ENCODE measurements at places on chromosomes 5 and 9. TPM values are rescaled to one million over a fixed set of nuclear protein-coding genes. Genes with fewer than 3 reads are reported as not detected.

The IFNK gene
- total RNA-seq = not detected

The SNCB gene
- 1.3 TPM for total RNA-seq

The DOCK2 gene
- 3.3 TPM for total RNA-seq

The C5orf52 gene
- not detected for total RNA-seq

The F2RL1 gene
- 265 TPM for total RNA-seq

The FAM174A gene
- total RNA-seq = 15.2 TPM

The LCN9 gene
- not detected for total RNA-seq

The SLC25A2 gene
- not detected for total RNA-seq

The TOPORS gene
- 11.9 TPM for total RNA-seq

The CFAP77 gene
- 0.19 TPM for total RNA-seq

The ADCY2 gene
- total RNA-seq = not detected

The PCSK5 gene
- 1.3 TPM for total RNA-seq

The DAPK1 gene
- 20.1 TPM for total RNA-seq

The CDHR2 gene
- total RNA-seq = 0.19 TPM

The SLF1 gene
- 9.0 TPM for total RNA-seq

The SPINK1 gene
- total RNA-seq = 0.43 TPM

The THBS4 gene
- total RNA-seq = 0.14 TPM

The PTGS1 gene
- total RNA-seq = 2.1 TPM

The ST6GALNAC4 gene
- total RNA-seq = 15.5 TPM

The CBY3 gene
- total RNA-seq = not detected

The FOXD4 gene
- 0.33 TPM for total RNA-seq

The GKAP1 gene
- total RNA-seq = 4.4 TPM

The OR1J2 gene
- not detected for total RNA-seq

The IL3 gene
- total RNA-seq = not detected

The FCN2 gene
- total RNA-seq = not detected

The ABO gene
- total RNA-seq = not detected

The FIBCD1 gene
- 19.2 TPM for total RNA-seq

The EPB41L4A gene
- total RNA-seq = 2.3 TPM

The RIGI gene
- total RNA-seq = 2.7 TPM

The SLC25A46 gene
- total RNA-seq = 31.2 TPM

The CSF1R gene
- 0.10 TPM for total RNA-seq

The TMEM171 gene
- total RNA-seq = 6.8 TPM

The PTGES gene
- total RNA-seq = 175 TPM

The WDR31 gene
- total RNA-seq = 1.1 TPM

The MLLT3 gene
- 17.7 TPM for total RNA-seq

The OR13F1 gene
- not detected for total RNA-seq
